HFFc6 (cell line): ENCODE measurements at places on chromosomes 1 and 21. TPM values are rescaled to one million over a fixed set of nuclear protein-coding genes. Genes with fewer than 3 reads are reported as not detected.

- no peak overlapping the region for H3K27ac ChIP-seq
- no peaks in the 10 kb centered on the region for H3K27me3 ChIP-seq
- DNase-seq = no peak
- no peak overlapping the region for H3K4me3 ChIP-seq
These were observed 60.8 kb upstream of the KRTAP11-1 start for GRCh38 chr21:30942192-30942591.

GRCh38 chr1:93732514-93732913, 50.9 kb upstream of the BCAR3 start:
- H3K4me3 ChIP-seq = no peak overlapping the region
- peaks cover 63% of the 10 kb centered on the region for H3K4me1 ChIP-seq
- H3K27ac ChIP-seq = no peak overlapping the region
- peaks cover 3% of the 10 kb centered on the region for H3K27me3 ChIP-seq
- no peak for DNase-seq

DNA sequence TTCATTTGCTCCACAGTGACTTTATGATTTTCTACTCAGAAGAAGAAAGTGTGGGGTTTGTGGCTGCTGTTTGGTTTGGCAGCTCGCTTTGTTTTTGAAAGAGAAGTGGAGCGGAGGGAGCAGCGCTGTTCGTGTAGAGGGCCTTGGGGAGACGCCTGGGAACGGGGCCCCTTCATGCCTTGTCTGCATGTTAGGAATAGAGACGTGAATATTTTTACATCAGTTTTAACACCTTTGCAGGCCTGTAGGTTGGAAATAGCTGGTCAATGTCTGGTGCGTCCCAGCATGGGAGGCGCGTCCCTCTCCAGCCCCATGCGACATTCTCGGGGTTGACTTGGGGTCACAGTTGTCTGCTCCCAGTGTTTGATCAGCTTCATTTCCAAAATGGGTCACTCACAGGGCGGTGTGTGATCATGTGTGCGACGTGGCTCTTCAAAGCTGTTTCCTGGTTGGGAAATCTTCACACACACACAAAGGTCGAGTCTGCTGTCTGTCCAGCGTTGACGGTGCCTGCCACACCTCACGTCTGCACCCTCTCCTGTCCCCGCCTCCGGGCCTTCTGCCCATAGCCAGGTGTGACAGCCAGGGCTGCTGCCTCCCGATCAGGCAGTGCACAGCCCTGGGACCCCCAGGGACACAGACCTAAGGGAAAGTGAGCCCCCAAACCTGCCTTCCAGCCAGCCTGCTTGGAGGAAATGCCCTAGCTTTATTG, 149.2 kb downstream of the PSMG1 start:
- no peak for DNase-seq
- no peak overlapping the region for H3K27ac ChIP-seq

DNA sequence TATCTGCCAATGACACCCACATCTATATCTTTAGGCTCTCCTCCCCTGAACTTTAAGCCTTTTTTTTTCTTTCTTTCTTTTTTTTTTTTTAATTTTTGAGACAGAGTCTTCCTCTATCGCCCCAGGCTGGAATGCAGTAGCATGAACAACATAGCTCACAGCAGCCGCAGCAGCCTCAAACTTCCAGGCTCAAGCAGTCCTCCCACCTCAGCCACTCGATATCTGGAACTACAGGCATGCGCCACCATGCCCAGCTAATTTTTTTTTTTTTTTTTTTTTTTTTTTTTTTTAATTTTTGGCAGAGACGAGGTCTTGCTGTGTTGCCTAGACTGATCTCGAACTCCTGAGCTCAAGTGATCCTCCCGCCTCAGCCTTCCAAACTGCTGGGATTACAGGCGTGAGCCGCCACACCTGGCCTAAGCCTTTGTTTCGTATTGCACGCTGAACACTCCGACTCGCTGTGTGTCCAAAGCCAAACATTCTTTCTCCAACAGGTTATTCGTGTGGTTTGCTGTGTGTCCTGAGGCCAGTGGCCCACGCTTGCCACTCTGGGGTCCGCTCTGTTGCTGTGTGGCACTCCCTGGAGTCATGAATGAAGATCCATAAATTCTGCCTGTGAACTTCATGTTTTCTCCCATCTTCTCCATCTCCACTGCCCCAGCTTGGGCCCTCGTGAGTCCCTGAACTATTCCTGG, 119.4 kb downstream of the CAMTA1 start:
- H3K27me3 ChIP-seq = peaks cover 8% of the 10 kb centered on the region
- H3K27ac ChIP-seq = no peak overlapping the region
- no peaks in the 10 kb centered on the region for H3K4me1 ChIP-seq
- no peak overlapping the region for H3K4me3 ChIP-seq
- no peak for DNase-seq

DNA sequence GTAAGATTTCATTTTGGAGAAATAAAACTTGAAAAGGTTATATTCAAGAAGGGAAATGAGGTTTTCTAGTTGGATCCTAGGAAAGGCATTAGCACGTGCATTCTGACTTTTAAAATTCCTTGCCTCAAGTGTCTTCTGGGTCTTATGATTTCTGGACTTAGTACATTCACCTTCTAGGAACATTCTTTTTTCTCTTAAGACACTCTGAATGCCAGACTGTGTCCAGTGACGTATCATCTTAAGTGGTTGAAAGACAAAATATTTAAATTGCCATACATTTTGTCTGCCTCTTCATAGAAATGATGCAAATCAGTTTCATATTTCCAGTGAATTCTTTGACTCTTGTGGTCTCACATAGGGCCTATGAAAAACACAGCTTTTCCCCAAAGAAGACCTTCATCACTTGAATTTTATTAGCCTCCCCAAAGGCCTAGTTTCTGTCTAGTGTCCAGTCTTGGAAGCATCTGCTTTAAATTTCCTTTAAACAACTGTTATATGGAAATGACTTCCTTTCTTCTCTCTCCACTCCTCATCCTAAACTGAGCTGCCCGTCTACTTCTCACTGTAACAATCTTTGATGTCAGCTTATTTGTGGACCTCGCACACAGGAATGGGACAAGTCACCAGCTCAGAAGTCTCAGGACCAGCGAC, 187.2 kb downstream of the HLX start:
- no peak for DNase-seq
- H3K27me3 ChIP-seq = no peaks in the 10 kb centered on the region; the same call in 1 of the 2 replicates
- H3K36me3 ChIP-seq = peaks cover 13% of the 10 kb centered on the region
- no peak overlapping the region for H3K27ac ChIP-seq

GRCh38 chr1:230808281-230808872, 59.9 kb downstream of the C1orf198 start:
- peak; percentile 37 for DNase-seq
- H3K4me3 ChIP-seq = no peak overlapping the region
- H3K4me1 ChIP-seq = peaks cover 15% of the 10 kb centered on the region
- no peaks in the 10 kb centered on the region for H3K27me3 ChIP-seq

GRCh38 chr1:236391008-236391407, 3.1 kb upstream of the EDARADD start:
- H3K4me1 ChIP-seq = peaks cover 18% of the 10 kb centered on the region
- H3K4me3 ChIP-seq = no peak overlapping the region
- DNase-seq = no peak
- H3K27me3 ChIP-seq = peaks cover 5% of the 10 kb centered on the region
- peaks cover 2% of the 10 kb centered on the region; the same call in 1 of the 2 replicates for H3K36me3 ChIP-seq
- H3K27ac ChIP-seq = no peak overlapping the region

Gene TLR5
- not detected in 3 replicates for total RNA-seq
